CD8-positive, alpha-beta memory T cell (primary cell): ENCODE measurements at places on chromosomes 3 and 15. TPM values are rescaled to one million over a fixed set of nuclear protein-coding genes. Genes with fewer than 3 reads are reported as not detected.

Gene GOLGA6D
- not detected for polyA plus RNA-seq

Gene APOD
- not detected for polyA plus RNA-seq

Gene ASB14
- 0.24 TPM for polyA plus RNA-seq

Gene LDHAL6B
- not detected for polyA plus RNA-seq

Gene HYPK
- polyA plus RNA-seq: 11.9 TPM
